ENCODE measurements at places on chromosomes 3 and 15.

DNA sequence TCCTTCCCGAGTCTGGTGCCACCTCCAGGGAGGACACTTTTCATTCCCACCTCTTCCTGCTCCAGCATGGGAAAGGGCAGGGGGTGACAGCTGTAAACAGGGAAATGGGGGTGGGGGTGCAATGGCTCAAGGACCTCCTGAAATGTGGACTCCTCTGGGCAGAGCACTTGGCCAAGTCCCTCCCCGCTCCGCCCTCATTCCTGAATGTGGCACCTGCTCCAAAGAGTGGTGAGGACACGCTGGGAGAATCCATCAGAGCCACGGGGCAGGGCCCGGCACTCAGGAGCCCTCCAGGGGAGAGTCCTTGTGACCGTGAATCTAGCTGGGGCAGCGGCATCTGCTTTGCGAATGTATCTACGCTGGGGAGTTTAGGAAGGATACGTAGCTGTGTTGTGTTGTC lies 11.1 kb upstream of the LINGO1 start:
- DNase-seq: no peak

GRCh38 chr15:97129674-97130073 lies 799.2 kb downstream of the NR2F2 start:
- no peak for DNase-seq

GRCh38 chr3:32557640-32558352 lies 12.9 kb downstream of the DYNC1LI1 start:
- no peak for DNase-seq

GRCh38 chr15:89058876-89059405 lies 29.3 kb upstream of the ABHD2 start:
- no peak for DNase-seq

DNA sequence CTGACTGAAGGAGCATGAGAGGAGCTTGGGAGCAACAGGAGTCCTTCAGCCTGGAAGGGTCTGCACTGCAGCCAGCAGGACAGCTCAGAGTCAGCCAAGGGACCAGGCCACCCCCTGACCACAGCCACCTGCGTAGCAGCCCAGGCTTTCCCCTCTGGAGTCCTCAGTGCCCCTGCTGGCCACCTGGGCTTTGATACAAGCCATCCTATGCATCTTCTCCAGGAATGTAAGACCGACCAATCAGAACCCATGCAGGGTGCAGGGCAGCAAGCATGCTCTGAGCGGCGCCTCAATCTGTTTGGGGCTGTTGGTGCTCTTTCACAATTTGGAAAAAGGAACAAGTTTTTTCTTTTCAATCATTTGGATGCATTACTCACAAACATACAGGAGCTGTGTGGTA lies 52.0 kb downstream of the DZIP1L start:
- no peak for DNase-seq

DNA sequence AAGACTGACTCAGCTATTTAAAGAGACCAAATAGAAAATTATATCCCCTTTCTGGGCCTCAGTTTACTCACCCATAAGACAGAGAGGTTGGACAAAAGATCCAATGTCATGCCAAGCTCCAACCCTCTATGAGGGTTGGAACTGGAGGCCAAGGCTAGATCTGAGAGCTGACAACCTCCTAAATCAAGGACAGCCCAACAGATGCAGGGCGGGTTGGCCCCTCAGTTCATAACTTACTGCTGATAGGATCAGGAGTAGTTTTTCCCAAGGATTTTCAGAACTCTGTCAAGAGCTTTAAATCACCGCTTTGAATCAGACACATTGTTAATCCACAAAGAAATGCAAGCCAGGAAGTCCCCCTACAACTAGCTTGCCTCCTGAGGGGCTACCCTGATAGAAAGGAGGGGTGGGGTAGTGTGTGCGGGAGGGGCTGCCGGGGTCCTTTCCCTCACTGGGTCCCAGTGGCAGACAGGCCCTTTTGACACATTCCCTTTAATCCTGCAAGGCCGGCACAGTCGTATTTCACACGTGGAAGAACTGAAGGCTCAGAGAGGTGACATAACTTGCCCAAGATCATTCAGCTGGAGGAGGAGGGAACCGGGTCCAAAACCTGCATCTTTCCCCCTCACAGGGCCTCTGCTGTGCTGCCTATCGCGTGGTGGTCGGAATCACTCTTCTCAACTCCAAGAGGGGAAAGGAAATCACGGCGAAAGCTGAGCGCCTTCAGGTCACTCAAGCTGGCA lies 21.4 kb downstream of the BMF start:
- DNase-seq: no peak

- no peak for DNase-seq
Measured at GRCh38 chr3:156434921-156435320, 120.0 kb downstream of the SSR3 start.

GRCh38 chr3:79167651-79168416 lies 600.0 kb downstream of the ROBO1 start:
- DNase-seq: no peak

DNA sequence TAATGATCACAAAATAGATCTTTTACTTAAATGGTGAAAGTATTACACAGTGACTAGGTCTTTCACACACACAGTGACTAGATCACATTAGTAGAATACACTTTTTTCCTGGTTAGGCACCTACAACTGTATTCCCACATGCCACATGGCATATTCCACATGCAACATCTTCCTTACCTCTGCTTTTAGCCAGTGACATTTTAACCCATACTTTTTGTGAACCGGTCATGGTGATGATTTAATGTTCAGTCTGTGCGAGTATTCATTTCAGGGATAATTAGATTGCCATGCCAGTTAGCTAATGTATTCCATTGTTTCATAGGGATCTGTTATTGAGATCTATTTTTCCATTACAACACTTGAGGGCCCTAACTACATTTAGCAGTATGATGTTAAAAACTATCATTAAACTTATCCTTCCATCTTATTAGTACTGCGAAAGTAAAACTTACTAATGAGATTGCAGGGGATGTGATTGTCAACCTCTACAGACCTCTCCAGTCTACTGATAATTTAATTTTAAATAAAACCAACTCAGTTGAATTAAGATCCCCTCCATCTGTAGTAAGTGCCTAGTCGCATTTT lies 28.3 kb downstream of the TSEN2 start:
- no peak for DNase-seq

- no peak for DNase-seq
Measured at GRCh38 chr15:101807345-101807945, 4.1 kb downstream of the OR4F6 start.

DNA sequence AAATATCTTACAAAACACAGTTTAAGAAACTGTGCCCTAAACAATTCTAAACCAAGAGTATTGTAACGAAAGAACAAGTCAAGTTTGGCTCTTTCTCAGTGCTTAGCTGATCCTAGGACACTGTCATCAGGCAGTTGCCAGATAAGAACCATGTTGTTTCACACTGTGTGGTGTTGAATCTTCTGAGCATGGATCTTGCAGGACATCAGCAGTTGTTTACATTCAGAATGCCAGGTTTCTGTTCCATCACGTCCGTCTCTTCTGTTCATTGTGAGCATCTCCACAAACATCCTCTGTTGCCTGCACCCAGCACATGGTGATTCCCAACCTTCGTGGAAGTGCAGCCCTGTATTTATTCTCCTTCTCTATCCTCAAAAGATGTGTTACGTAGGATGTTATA lies 67.9 kb downstream of the DCUN1D1 start:
- DNase-seq: no peak

- no peak for DNase-seq
Measured at GRCh38 chr15:88091444-88092016, 165.0 kb downstream of the NTRK3 start.

GRCh38 chr3:139794469-139795265 lies 116.9 kb upstream of the NMNAT3 start:
- no peak for DNase-seq

DNA sequence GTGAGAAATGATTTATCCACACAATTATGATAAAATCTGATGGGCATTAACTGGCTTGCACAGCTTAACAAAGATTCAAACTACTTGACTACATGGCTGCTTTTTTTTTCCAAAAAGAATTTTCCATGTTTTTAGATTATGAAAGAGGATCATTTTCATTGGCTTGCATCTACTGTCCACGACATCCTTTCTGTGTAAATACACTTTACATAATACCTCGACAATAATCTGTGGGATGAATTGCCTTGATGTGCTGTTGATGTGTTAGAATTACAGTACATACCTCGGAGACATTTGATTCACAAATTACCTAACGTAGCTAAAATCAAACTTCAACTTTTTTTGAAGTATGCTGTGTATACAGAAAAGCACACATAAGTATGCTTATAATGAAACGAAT lies 104.4 kb downstream of the PPP2R3A start:
- no peak for DNase-seq

DNA sequence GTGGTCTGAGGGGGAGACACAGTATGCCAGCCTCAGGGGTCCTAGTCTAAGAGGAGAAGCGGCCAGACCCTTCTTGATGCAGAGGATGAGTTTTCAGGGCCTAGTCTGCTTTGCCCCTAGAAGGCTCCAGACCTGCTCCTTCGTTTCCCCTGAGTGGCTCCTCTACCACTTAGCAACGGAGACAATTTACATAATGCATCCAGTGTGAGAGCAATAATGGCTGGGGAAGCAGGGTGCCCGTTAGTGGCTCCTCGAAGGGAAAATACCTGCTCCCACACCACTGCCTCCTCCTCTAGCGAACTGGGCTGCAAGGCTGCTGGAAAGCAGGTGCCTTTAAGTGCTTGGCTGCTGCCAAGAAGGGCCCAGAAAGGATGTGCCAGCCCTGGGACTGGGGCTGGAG lies 38.9 kb downstream of the CACNA2D2 start:
- DNase-seq: no peak

GRCh38 chr15:68933001-68933400 lies 2.7 kb downstream of the SPESP1 start:
- no peak for DNase-seq

DNA sequence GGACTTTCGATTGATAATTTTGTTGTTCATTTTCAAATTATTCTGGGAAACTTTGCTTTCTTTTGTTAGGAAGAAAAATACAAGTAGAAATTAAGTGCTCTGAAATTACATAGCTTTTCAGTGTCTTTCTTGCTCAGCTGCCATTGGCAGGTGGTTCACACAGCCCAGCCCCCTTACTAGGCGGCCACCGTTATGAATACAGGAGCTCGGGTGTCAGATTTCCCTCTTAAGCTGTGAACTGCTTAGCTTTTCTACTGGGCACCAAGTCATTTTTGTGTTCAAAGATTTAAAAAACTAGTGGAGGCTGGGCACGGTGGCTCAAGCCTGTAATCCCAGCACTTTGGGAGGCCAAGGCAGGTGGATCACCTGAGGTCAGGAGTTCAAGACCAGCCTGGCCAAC lies 55.2 kb downstream of the HMG20A start:
- no peak for DNase-seq

DNA sequence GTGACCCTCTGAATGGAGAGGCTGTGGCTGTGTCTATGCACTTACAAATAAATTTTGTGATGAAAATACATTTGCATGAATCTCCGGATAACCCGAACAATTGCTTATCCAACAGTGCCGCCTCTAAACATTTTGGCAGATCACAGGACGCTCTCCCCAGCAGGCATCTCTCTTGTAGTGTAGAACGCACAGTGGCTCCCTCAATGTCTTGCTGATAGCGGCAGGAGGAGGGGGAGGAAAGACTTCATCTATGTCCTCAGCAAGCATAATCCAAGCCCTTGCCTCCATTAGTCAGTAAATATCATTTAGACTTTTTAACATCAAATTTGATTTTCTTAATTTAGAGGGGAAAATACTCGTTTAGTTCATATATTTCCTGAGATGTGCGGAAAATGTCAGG lies 318.1 kb upstream of the IGF1R start:
- DNase-seq: no peak

DNA sequence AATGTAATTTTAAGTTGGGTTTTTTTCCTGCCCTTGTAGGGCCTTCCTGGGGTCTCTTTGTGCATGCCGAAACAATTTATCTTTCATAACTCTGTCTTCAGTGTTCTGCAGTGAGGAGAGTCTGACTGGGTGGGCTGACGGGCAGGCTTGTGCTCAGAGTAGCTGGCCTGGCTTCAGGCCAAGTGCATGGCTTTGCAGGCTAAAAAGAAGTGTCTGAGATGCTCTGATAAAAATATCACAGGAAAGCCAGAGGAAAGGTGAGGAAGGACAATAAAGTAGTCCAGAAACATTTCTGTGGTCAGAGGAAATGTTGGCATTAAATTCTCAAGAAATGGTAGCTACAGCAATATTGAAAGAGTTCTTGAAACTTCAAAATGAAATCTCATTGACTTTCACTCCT lies 25.5 kb downstream of the ST3GAL6 start:
- no peak for DNase-seq
